NCI-H1105 (cell line): ENCODE measurements at places on chromosomes 1 and 21.

DNA sequence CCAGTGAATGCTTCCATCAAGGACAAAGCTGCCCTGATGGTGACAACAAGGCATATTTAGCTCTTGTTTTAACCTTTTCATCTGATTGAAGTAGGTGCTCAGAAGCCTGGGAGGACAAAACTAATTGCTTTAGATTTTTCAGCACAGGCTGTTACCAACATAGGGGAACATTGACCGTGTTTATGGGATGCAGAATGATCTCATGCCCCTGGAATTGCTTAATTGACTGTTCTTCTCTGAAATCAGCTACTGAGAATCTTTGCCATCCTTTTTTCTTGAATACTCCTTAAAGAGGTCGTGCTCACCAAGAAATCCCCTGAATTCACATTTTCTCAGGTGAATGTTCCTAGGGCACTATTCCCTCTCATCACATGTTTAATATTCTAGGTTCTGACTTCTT, 95.9 kb upstream of the CCDC190 start:
- DNase-seq: no peak

GRCh38 chr1:112309499-112309898, 86.5 kb upstream of the CTTNBP2NL start:
- no peak for DNase-seq

- DNase-seq: no peak
Measured at GRCh38 chr1:168767894-168768584, 39.0 kb upstream of the DPT start.

GRCh38 chr1:35111106-35111505, 31.9 kb downstream of the ZMYM1 start:
- no peak for DNase-seq

GRCh38 chr1:98797506-98797905, 136.0 kb downstream of the SNX7 start:
- DNase-seq: no peak
